Mesenchymal stem cell (in vitro differentiated cells and primary cell): ENCODE measurements at places on chromosomes 4 and X.
A peak's percentile ranks its signal among the peaks of the same experiment; 100 is the strongest.

GRCh38 chrX:127259742-127260141 is 440.2 kb downstream of the PRR32 start:
- H3K36me3 ChIP-seq = no peaks in the 10 kb centered on the region
- no peak for DNase-seq

- H3K4me3 ChIP-seq = peak overlapping the region; percentile 63
- peaks cover 10% of the 10 kb centered on the region for H3K27me3 ChIP-seq
- H3K36me3 ChIP-seq = no peaks in the 10 kb centered on the region
- no peaks in the 10 kb centered on the region for H3K4me1 ChIP-seq
- DNase-seq = no peak
Observed at GRCh38 chr4:25938366-25938765, 24.3 kb downstream of the SMIM20 start.

GRCh38 chr4:7323872-7324650 is 110.7 kb downstream of the PSAPL1 start:
- H3K36me3 ChIP-seq = no peaks in the 10 kb centered on the region
- DNase-seq = no peak
- H3K4me1 ChIP-seq = peaks cover 24% of the 10 kb centered on the region
- no peak overlapping the region for H3K4me3 ChIP-seq
- peaks cover 35% of the 10 kb centered on the region for H3K27me3 ChIP-seq
- H3K27ac ChIP-seq = no peak overlapping the region

DNA sequence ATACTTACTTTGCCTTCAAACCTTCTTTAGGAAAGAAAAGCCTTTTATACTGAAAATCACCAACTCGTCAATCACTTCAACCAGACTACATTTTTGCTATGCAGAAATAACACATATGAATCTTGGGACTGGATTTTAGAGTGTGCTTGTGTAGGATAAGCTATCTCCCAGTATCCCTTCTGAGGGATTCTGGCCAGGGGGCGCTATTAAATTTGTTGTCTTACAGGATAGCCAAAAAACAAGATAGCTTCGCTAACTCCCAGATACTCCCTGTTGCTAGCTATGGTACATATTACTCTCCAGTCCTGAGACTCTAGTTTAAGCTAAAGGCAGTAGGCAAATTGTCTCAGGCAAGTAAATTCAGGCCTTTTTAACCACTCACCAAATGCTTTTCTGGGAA is 167.2 kb downstream of the LHFPL1 start:
- DNase-seq = no peak
- H3K4me1 ChIP-seq = no peaks in the 10 kb centered on the region
- no peak overlapping the region for H3K4me3 ChIP-seq

DNA sequence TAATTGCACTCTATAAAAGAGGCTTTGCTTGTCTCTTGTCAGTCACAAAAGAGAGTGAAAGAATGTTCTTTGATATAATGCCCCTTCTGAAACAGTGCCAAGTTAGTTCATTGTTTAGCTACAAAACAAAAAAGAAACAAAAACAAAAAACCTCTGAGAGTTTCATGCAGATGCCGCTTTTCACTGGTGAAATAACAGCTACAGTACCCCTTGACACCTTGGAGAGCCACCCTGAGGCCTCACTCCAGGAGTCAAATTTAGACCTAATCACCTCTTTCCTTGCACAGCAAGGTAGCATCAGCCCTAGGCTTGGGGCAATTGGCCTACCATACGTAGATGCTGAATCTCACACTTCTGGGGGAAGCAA is 185.2 kb downstream of the UNC5C start:
- peaks cover 3% of the 10 kb centered on the region for H3K4me1 ChIP-seq
- no peak for DNase-seq
- no peaks in the 10 kb centered on the region for H3K27me3 ChIP-seq
- H3K27ac ChIP-seq = no peak overlapping the region
- H3K4me3 ChIP-seq = peak overlapping the region; percentile 48
- no peaks in the 10 kb centered on the region for H3K36me3 ChIP-seq

- no peak overlapping the region for H3K27ac ChIP-seq
- no peak for DNase-seq
- no peaks in the 10 kb centered on the region for H3K36me3 ChIP-seq
Observed at GRCh38 chr4:154319736-154320135, 171.9 kb downstream of the DCHS2 start.

DNA sequence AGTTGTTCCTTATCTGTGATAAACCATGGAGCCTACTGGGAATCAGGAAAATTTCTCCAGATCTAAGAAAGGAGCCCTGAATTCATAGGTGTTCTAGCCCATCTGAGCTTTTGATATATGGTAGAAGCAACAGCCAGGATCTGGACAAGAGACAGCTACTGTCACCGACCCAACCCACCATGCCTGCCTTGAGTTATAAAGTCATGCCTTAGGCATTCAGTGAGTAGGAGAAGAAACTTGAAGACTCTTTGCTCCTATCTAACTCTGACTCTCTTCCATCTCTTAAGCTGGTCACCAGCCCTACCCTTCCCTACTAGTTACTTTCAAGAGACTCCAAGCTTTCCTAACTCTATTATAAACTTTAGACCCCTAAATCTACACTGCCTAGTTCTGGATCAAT is 83.9 kb upstream of the FAM9B start:
- no peak overlapping the region for H3K4me3 ChIP-seq
- H3K4me1 ChIP-seq = no peaks in the 10 kb centered on the region
- no peaks in the 10 kb centered on the region for H3K27me3 ChIP-seq
- DNase-seq = no peak

DNA sequence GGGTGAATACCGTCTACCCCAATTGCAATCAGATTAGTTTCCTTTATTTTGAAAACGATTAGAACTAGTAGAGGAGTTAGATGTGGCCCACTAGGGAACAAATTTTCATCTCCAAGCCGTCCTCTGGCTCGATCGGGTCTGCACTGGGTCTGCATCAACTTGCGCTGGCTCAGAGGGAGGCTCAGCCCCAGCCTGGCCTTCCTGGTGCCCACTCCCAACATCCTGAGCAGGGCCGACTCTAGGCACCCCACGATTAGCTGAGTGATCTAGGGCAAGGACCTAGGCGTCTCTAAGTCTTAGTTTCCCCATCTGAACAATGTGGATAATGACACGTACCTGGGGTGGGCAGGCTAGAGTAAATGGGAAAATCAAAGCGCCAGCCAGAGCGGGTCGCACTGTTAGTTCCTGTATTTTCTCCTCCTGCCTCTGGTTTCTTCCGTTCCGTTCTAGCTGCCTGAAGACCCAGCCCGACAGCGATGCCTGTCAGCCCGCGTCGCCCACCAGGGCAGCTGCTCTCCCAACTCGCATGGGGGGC is 7.7 kb upstream of the HAND2 start:
- H3K36me3 ChIP-seq = no peaks in the 10 kb centered on the region
- H3K4me3 ChIP-seq = peak overlapping the region; percentile 38
- H3K27ac ChIP-seq = no peak overlapping the region
- peak; percentile 33 for DNase-seq
- H3K4me1 ChIP-seq = peaks cover 10% of the 10 kb centered on the region
- no peaks in the 10 kb centered on the region for H3K27me3 ChIP-seq

DNA sequence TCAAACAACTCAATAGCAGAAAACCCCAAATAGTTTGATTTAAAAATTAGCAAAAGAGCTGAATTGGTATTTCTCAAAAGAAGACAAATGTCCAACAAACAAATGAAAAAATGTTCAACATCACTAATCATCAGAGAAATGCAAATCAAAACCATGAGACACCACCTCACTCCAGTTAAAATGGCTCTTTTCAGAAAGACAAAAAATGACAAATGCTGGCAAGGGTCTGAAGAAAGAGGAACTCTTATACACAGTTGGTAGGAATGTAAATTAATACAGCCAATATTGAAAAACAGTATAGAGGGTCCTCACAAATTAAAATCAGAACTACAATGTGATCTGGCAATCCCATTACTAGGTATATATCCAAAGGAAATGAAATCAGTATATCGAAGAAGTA is 70.4 kb downstream of the FBXL5 start:
- no peak overlapping the region for H3K27ac ChIP-seq
- no peak overlapping the region for H3K4me3 ChIP-seq
- no peaks in the 10 kb centered on the region for H3K4me1 ChIP-seq
- H3K27me3 ChIP-seq = no peaks in the 10 kb centered on the region
- DNase-seq = no peak

DNA sequence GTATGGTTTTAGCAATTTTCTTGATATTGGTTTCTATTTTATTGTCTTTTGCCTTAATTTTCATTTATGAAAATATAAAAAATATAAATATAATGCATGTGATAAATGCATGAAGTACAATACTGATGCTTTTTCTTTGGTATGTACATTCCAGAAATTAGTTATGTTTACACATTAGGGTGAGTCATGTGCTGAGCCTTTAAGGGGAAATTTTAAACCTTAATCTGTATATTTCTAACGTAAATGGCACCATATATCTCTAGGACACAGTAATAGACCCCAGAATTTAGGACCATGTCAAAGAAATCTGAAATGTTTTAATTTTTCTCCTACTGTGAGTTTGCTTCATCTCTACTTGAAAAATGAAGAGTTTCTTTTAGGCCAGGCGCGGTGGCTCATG is 117.8 kb upstream of the SPRY1 start:
- no peak overlapping the region for H3K27ac ChIP-seq
- no peaks in the 10 kb centered on the region for H3K4me1 ChIP-seq
- DNase-seq = no peak
- H3K4me3 ChIP-seq = no peak overlapping the region

- H3K4me3 ChIP-seq = no peak overlapping the region
- no peak overlapping the region for H3K27ac ChIP-seq
- no peaks in the 10 kb centered on the region for H3K27me3 ChIP-seq
- peak; percentile 53 for DNase-seq
Observed at GRCh38 chr4:168514249-168514852, 17.5 kb downstream of the PALLD start.

GRCh38 chr4:54184581-54184980 is 44.5 kb upstream of the PDGFRA start:
- H3K4me1 ChIP-seq = no peaks in the 10 kb centered on the region
- no peaks in the 10 kb centered on the region for H3K27me3 ChIP-seq
- no peak for DNase-seq
- H3K27ac ChIP-seq = no peak overlapping the region

GRCh38 chr4:70505151-70505748 is 13.1 kb upstream of the AMTN start:
- peaks cover 9% of the 10 kb centered on the region for H3K27me3 ChIP-seq
- H3K4me3 ChIP-seq = no peak overlapping the region
- H3K36me3 ChIP-seq = no peaks in the 10 kb centered on the region
